Thyroid gland (tissue), 4 donors: ENCODE measurements at places on chromosomes 1 and 21. TPM values are rescaled to one million over a fixed set of nuclear protein-coding genes. Genes with fewer than 3 reads are reported as not detected.

GRCh38 chr21:33647587-33647986 is 5.3 kb downstream of the ITSN1 start:
- no peak overlapping the region for H3K27ac ChIP-seq
- H3K4me1 ChIP-seq = peaks cover 27% of the 10 kb centered on the region
- no peaks in the 10 kb centered on the region for H3K36me3 ChIP-seq
- no peak overlapping the region for H3K4me3 ChIP-seq
- no peak for DNase-seq
- H3K27me3 ChIP-seq = no peaks in the 10 kb centered on the region

- no peak overlapping the region for H3K4me3 ChIP-seq
- H3K4me1 ChIP-seq = peaks cover 4% of the 10 kb centered on the region
- no peaks in the 10 kb centered on the region for H3K36me3 ChIP-seq
- DNase-seq = no peak
- H3K27ac ChIP-seq = no peak overlapping the region
These were observed 34.1 kb upstream of the ST6GALNAC5 start for GRCh38 chr1:76833151-76833550.

- H3K4me3 ChIP-seq = no peak overlapping the region
- no peaks in the 10 kb centered on the region for H3K4me1 ChIP-seq
- no peaks in the 10 kb centered on the region for H3K27me3 ChIP-seq
- peaks cover 57% of the 10 kb centered on the region for H3K36me3 ChIP-seq
These were observed 71.4 kb downstream of the RAP1GAP start for GRCh38 chr1:21597753-21598152.

- no peak overlapping the region for H3K4me3 ChIP-seq
- H3K4me1 ChIP-seq = peaks cover 24% of the 10 kb centered on the region
- H3K27me3 ChIP-seq = no peaks in the 10 kb centered on the region
- no peaks in the 10 kb centered on the region for H3K36me3 ChIP-seq
- H3K27ac ChIP-seq = peak overlapping the region; percentile 74
- peak; percentile 72 for DNase-seq
These were observed 15.0 kb upstream of the MTARC2 start for GRCh38 chr1:220733086-220733601.

Gene TNNI3K
- not detected for total RNA-seq

Gene ATP5IF1
- total RNA-seq = 75.6 TPM

Gene TNFRSF25
- total RNA-seq = 10.3 TPM
